ENCODE measurements at places on chromosomes 1 and 21.

- DNase-seq: no peak
Observed at GRCh38 chr1:234093107-234093506, 188.6 kb downstream of the SLC35F3 start.

GRCh38 chr1:81238129-81238528 is 562.6 kb upstream of the ADGRL2 start:
- DNase-seq: no peak

DNA sequence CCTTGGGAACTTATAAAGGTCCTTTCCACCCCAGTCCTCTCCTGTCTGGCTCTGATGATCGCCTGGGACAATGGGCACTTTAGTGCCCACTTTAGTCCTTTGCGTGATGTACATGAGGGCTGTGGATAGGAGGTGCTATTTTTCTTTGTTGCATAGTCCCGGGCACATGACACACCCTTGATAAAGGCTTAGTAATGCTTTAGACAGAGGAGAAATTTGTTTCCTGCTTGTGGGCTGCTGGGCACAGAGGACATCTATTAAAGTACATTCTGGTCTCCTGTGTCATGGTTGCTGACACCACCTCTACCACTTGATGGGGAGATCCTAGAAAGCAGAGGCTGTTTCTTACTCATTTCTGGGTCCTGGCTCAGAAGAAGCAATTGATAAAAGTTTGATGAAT is 5.4 kb upstream of the KNCN start:
- DNase-seq: no peak

- DNase-seq: no peak
Observed at GRCh38 chr1:151514366-151514765, 3.2 kb downstream of the CGN start.

GRCh38 chr1:178632653-178633052 is 92.4 kb upstream of the RALGPS2 start:
- DNase-seq: no peak

DNA sequence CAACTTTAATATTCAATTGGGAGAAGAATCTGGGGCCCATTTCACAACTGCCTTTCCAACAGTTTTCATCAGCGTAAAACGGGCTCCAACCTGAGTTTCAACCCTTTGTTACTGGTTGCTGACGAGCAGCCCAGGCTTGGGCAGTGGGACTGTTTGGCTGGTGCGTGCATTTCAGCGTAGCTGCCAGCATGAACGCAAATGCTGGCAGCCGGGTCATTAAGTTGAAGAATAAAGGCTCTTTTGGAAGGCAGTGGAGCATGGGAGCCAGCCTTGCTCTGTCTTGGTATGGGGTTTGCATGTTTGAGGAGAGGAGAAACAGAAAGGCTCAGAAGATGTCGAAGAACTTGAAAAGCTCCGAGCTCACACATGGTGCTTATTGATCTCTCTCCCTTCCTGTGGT is 40.7 kb downstream of the WDR3 start:
- DNase-seq: no peak

GRCh38 chr21:40852563-40852962 is 5.6 kb upstream of the DSCAM start:
- no peak for DNase-seq

GRCh38 chr1:12333036-12333785 is 103.4 kb downstream of the VPS13D start:
- DNase-seq: no peak

GRCh38 chr1:212415107-212415841 is 588 bp upstream of the PACC1 start:
- DNase-seq: no peak
